ENCODE measurements at places on chromosomes 13 and 19.

GRCh38 chr19:45391346-45391745 is 13.5 kb downstream of the PPP1R13L start:
- no peak for DNase-seq

- peak; percentile 97 for DNase-seq
Observed at GRCh38 chr19:46542428-46543230, 47.0 kb upstream of the PNMA8B start.

DNA sequence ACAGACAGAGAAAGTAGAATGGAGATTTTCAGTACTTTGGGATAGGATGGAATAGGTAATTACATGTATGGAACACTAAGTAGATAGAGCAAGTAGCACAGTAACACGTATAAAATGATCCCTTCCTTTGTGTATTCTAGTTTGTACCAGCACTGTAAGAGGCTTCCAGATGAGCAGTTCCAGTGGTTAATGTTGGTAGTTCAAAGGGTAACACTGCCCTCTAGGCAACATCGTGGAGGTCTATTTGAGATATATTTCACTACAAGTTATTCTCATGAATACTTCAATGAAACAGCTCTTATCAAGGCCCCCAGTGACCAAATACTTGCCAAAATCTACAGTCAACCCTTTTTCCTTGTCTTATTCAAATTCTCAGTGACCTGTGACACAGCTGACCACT is 13.5 kb upstream of the ZNF563 start:
- no peak for DNase-seq

DNA sequence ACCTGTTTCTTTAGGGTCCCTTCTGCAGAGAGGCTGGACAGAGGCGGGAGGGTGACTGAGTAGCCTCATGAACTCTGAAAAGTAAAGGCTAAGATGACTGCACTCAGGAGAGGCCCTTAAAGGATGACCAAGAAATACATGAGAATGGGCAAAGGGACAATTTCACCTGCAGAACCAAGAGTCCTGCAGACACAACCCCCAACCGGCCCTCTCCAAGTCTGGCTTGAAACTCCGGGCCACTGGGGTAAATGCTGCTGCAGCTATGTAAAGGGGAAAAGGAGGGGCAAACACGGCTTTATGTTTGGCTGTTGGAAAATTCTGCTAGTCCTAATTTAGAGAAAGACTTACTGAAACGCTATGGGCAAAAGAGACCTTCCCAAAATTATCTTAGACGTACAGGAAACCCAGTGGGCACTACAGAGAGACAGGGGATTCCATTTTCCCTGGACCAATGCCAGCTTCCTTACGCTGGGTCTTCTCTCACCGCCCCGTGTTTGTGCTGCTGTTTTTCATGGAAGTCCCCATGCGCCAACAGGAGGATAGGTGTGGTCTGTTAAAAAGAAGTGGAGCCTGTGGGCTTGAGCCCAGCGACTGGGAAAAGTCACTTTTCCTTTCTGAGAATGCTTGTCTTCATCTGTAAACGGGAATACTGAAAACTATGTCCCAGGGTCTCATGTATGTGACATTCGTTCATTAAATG is 10.6 kb downstream of the COL4A2 start:
- DNase-seq: no peak

GRCh38 chr19:55699221-55699620 is 24.2 kb downstream of the EPN1 start:
- DNase-seq: peak; percentile 21

- DNase-seq: no peak
Observed at GRCh38 chr19:39324242-39324842, 3.7 kb upstream of the LRFN1 start.

DNA sequence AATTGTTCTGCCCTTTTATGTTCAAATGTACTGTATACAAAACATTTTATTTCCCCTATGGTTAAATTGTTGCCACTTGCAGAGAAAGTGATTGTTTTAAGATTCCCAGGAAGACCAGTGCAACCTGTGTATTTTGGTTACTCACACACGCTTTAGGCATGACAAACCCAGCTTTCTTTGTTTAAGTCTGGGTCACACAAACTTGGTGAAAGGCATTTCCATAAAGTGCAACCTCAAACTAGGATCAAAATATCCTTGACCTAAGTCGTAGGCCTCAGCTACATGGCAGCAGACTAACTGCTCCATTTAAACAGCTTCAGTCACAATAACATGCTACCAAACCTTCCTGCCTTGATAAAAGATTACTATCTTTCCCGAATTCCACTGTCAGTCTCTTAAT is 639.0 kb upstream of the PRR20A start:
- no peak for DNase-seq

- no peak for DNase-seq
Observed at GRCh38 chr13:55087085-55087484, 2053.6 kb upstream of the PRR20A start.

- DNase-seq: no peak
Observed at GRCh38 chr19:37505958-37506386, 767 bp upstream of the ZNF793 start.

DNA sequence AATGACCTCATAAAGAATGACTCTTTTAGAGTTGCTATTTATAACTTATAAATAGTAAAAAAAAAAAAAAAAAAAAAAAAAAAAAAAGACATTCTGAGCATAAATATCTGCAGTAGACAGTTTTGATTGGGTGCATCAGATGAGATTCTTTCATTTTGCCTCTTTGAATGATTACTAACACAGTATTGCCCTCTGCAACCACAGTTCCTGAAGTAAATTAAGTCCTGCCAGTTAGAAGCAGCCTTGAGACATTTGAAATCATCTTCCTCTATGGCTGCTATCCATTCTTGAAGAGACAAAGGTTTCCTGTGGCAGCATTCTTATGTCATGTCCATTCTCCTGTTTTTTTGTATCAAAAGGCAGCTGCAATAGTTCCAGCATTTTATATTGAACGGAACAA is 892.4 kb upstream of the MIR17HG start:
- DNase-seq: no peak

DNA sequence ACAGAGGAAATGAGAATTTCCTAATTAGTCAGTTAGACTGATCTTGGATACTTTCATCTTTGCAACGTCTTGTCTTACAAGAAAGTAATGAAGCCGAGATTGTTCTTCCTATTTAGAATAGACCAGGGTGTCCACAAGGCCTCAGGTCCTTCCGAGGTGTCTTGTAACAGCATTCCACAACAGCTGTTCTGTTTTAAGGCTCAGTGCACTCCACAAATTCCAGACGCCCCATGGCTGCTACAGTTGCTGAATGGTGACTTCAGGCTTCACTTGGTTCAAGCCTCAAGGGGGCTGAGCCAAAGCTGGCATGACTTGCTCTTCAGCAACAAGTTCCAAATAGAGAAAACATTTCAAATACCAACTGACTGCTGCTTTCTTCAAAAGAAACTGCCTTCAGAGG is 143.4 kb downstream of the SHISA2 start:
- DNase-seq: no peak

DNA sequence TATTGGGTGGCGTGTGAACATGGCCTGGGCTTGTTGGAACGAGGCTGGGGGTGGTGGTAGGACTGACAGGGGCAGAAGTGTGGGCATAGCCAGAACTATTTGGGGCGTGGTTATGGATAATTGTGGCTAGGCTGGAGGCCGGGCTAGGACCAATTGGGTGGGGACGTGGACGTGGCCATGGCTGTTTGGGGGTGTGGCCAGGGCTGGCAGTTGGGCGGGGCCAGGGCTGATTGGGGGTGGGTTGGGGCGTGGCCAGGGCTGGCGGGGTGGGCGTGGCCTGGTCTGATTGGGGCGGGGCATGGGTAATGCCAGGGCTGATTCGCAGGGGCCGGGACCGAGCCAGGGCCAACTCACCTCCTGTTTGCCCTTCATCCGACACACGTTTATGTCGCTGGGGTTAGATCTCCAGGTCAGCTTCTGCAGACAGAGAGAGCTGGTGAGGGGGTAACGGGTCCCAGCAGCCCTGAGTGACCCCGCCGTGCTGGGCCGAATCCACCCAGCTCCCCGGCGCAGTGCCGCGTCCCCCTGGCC is 2.8 kb downstream of the SEMA6B start:
- DNase-seq: no peak

- DNase-seq: no peak
Observed at GRCh38 chr19:33499248-33499647, 22.3 kb downstream of the PEPD start.

DNA sequence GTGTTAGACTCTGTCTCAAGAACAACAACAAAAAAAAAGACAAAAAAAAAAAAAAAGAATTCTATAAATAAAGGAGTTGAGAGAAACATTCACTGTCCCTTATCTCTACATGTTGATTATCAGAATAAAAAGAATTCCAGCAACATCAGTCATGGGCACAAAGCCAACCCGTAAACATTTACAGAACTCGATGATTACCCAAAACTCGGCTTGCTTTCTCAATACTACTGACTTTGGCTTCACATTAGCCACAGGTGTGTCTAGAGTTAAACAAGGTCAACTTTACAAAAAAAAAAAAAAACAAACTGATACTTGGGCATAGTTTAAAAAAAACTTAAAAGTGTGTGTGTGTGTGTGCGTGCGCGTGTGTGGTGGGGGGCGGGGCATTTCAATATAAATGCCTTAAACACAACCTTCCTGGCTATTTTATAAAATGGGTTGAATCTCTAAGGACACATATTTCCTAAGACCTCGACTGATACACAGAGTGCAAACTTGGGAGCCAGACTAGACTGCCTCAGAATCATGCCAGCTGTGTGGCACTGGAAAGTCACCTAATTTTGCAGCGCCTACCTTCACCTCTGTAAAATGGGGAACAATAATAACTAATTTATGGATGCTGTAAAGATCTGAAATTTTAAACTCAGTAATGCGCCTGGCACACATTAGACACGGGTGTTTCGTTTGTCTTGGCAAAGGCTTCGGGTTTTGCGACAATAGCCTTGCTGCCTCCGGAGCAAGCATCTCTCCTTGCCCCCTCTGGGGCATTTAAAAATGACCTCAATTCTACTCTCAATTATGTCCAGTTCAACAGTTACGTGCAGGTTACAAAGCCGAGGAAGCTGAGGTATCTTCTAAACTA is 922 bp downstream of the EBPL start:
- DNase-seq: no peak

DNA sequence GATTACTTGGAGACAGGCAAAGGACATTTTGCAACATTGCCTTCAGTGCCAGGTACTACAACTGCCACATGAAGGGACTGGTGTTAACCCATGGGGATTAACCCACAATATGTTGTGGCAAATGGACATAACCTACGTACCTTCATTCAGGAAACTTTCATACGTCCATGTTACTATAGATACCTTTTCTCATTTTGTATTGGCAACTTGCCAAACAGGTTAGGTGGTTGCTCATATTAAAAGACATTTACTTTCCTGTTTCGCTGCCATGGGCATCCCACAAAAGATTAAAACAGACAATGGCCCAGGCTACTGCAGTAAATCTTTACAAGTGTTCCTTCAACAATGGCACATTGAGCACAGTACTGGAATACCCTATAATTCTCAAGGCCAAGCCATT is 925.3 kb downstream of the SLITRK6 start:
- DNase-seq: no peak

DNA sequence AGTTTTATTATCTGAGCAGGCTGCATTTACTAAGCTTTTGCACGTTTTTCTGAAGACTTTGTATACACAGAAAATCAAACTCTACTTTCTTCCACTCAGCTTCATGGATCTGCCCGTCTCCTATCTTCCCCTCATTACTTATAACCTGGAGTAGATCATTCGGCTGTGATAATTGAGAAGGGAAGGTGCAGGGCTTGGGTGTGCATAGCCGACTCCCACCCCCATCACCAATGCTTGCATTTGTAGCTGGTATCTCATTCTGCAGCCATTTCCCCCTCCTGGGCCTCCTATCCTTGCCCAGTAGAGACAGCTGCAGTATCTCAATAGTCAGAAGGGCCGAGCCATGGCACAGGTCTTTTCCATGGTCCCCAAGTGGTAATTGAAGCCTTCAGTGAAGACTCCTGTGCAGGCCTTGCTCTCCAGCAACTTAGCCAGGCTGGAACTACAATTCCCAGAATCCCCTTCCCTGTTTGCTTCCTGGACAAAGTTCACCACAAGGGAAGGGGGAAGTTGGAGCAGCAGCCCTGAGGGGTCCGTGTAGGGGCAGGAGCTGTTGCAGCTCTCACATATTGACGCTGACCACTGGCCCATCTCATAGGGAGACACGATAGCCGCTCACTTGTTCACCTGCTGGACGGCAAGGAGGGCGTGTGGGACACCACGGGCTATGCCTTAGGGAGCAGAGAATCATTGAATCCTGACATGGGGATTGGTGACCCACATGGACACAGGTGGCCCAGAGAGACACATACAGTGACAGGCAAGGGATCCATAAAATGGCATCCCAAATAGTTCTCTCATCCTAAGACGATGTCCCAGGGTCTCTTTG is 2.1 kb upstream of the SIGLEC8 start:
- DNase-seq: peak; percentile 33

DNA sequence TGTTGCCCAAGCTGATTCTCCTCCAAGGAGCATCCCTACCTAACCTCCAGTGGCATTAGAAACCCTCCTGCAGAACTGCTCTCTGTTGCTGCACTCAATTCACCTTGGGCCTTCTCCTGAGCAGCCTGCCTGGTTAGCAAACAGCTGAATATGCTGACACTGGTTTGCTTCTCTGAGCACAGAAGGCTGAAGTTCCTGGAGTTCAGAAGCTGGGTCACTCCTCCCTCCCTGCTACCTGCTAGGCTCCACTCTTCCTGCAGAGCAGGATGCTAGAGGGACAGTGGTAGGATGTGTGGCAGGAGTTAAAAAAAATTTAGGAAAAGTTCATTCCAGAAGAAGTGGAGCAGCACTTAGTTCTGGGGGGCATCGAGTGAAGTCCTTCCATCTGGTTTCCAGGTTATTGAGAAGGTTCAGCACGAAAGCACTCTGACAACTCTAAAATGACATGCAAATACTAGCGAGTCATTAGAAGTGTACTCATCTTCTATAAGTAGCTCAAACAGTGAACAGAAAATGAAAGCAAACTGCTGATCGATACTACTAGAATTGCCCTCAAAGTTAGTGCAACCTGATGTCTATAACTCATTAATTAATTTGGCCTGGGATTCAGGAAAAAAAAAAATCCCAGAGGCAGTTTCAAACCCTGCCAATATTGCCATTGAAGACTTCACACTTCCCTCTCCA is 293.7 kb downstream of the POU4F1 start:
- no peak for DNase-seq

DNA sequence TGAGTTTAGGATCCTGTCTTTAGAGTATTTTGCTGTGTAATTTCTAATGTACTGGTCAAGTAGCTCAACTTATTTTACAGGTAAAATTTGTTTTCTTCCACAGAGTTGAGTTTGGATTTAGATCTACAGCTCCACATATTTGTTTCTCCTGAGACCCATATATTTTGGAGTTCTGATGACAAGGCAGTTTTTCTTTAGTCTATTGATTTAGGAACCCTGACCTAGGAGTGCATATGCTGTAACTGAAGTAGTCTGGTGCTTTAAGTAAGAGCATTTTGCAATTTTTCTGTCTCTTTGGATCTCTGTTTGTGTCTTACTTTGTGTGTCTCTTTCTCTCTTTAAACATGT is 19.5 kb upstream of the SPRY2 start:
- DNase-seq: no peak
